Vagina (tissue), 2 donors: ENCODE measurements at places on chromosomes 4 and X.

- DNase-seq = no peak
Measured at GRCh38 chr4:56169061-56169460, 218.2 kb downstream of the AASDH start.

- no peak for DNase-seq
Measured at GRCh38 chr4:113773756-113774155, 12.2 kb upstream of the CAMK2D start.

- no peak for DNase-seq
Measured at GRCh38 chr4:17058916-17059741, 160.7 kb upstream of the LDB2 start.

DNA sequence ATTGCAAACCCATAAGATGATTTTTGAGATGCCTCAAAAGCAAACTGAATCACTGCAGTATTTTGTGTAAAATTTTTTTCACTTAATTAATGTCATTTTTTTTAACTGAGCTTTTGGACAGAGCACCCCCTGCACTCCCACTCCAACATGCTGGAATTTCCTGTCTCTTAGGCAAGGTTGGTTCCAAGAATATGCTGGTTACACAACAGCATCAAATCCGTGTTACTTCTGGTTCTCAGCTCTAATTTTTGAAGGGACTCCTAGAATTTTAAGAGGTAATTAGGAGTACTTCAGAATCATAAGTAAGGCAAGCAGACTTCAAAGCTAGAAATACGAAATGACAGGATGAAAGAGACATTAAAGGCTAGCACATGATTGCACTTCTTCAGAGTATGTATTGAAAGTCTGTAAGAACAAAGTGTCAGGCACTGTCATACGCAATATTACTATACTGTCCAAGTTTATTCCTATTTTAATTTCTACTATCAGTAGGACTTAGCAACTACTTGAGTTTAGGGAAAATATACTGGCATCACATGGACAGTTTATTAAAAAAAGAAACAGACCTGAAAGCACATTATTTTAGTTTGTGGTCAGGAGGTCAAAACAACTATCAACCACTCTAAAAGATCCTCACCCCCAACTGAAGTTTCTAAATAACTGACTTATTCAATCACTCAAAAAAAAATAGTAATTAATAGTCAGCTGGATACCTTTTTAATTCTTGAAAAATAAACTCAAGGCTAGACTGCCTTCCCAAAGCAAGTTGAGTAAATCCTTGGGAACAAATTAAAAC is 1.6 kb upstream of the JCHAIN start:
- no peak for DNase-seq
